ENCODE measurements at places on chromosomes 6 and 20.
A peak's percentile ranks its signal among the peaks of the same experiment; 100 is the strongest.

DNA sequence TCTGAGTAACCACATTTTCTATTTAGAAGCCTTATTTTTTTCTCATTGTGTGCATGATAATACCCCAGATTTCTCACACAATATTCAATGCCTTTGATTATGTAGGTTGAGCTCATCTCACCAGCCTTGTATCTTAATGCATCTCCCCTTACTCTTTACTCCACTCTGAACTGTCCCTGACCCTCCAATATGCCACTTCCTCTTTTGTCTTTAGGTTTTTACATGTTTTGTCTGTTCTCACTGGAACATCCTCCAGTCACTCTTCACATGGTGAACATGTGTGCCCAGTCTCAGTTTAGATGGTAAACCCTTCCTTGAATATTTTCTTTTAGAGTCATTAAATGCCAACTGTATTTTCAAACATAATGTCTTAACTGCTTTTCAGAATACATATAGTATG, 392.9 kb upstream of the IMPG1 start:
- no peak for DNase-seq

GRCh38 chr6:80457439-80457933, 351.0 kb downstream of the BCKDHB start:
- no peak for DNase-seq

DNA sequence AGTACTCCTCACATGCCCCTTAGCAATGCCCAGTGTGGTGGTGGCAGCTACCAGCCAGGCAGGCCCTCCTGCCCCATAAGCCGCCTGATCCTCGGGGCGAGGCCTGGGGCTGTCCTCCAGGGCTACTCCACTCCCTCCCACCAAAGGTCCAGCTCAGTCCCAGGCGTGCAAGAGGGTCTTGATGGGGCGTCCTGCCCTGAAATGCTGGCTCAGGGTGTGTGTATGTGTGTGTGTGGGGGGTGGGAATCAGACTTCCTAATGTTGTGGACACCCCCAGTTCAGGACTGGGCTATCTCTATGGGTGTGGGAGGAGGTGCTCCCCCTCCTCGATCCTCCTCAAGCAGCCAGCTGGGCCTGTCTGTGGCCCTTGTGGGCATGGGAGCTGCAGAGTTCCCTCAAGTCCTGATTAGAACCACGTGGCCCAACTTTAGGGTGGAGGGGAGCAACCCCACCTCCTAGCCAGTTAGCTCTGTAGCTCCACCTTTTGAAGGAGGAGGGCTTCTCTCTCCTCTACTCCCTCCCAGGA, 7.5 kb downstream of the HSPA12B start:
- no peak for DNase-seq

DNA sequence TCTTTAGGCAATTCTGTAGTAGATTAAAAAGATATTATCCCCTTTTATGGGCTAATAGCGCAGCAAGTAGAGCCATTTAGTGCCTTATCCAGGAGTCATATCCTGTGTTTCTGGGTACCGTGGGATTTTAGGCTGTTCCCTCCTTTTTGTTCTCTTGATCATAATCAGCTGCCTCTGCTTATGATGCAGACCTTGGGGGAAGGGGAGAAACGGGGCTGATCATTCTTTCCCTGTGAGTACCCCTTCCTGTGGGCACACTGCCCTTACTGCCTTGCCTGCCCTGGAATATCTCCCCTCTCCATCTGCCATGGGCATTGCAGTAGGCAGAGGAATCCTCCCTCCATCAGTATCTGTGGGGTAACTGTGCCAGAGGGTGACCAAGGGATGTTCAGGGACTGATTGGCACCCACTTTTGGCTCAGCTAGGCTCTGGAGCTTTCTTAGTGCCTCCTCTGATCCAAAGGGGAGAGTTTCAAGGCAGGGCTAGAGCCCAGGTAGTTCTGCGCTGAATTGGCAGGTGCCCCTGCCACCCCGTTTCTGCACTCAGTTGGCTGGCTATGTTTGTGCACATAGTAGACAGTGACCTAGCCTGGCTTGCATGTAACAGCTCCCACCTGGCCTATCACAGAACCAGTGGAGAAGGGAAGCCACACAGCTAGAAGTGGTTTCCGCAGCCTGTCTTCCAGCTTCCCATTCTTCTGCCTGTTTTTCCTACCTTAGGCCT, 103.3 kb downstream of the FIG4 start:
- no peak for DNase-seq

DNA sequence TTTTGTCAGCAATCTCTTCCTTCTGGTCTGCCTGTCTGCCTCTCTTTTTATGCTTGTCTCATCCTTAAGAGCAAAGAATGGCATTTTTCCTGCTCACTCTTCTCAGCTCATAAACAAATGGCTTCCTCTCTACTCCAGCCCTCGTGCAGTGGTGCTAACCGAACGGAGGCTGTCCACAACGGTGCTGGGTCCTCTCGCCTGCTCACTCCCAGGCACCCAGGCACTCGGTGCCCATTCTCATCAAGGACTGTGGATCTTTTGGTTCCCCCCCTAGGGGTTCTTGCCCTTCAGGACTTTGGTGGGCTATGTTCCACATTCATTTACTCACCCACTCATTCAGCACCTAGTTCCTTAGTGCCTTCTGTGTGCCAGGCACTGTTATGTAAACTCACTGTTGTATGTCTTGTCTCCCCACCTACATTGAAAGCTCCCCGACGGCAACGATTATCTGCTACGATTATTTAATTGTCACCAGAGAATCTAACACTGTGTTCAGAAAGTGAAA, 113.9 kb downstream of the FYN start:
- no peak for DNase-seq

GRCh38 chr6:116218172-116218633, 35.7 kb downstream of the TSPYL4 start:
- DNase-seq, result no peak

DNA sequence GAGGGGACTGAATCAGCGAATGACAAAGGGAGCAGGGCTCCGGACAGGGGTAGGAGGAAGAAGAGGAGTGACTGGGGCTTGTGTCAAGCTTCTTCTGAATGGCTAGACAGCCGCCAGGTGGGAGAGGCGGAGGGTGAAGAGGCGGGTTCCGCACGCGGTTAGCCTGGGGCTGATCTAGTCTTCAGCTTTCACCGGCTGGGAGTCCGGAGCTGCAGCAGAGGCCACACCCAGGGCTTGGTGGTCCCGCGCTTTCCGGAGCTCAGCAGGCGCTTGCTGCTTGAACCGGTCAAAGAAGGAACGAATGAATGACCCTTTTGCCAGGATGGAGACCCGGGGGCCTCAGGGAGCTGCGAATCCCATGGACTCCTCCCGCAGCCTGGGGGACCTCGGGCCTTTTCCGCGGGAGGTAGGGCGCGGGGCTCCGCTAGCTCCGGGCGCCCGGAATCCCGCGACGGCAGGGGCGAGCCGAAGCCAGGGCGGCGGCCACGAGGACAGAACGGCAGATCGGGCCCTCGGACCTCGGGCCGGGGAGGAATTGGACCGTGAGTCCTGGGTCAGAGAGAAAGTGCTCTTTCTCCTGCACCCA, at the start of gene C6orf141:
Gene C6orf141 (plus strand): TSS at position 177 of the 586 bp plus-strand sequence. CDS start 125 bp downstream, at position 302.
- no peak for DNase-seq

DNA sequence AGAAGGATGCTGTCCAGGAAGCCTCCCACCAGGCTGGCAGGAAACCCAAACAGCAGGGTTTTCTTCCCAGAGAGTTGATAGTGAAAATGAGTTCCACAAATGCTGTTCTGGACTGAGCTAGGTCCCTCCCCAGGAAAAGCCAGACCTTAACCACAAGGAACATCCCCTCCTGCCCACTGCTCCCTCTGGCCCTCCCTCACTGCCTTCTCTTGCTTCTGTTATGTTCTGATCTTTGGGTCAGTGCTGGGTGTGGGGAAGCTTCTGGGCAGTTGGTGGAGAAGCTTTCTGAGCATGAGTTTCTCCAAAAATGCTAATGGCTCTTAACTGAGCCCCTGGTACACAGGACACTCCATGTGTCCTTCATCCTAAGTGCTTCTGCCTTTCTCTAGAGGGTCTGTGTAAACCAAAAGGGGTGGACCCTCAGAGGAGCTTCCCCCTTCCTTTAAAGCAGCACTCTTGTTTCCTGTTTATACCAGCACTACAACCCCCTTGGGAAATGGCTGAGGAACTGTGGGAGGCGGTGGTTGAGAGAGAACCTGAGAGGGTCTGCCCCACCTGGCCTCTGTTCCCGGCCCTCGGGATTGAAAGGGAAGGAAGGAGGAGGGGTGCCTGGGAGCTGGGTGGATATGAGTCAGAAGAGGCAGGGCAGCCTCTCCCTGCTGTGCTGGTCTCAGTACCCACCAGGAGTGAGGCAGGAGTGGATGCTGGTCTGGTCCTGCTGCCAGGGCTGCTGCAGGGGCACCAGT, 42.0 kb downstream of the CDS2 start:
- DNase-seq, result no peak

- no peak for DNase-seq
Observed at GRCh38 chr6:148521158-148521557, 178.5 kb downstream of the SASH1 start.

DNA sequence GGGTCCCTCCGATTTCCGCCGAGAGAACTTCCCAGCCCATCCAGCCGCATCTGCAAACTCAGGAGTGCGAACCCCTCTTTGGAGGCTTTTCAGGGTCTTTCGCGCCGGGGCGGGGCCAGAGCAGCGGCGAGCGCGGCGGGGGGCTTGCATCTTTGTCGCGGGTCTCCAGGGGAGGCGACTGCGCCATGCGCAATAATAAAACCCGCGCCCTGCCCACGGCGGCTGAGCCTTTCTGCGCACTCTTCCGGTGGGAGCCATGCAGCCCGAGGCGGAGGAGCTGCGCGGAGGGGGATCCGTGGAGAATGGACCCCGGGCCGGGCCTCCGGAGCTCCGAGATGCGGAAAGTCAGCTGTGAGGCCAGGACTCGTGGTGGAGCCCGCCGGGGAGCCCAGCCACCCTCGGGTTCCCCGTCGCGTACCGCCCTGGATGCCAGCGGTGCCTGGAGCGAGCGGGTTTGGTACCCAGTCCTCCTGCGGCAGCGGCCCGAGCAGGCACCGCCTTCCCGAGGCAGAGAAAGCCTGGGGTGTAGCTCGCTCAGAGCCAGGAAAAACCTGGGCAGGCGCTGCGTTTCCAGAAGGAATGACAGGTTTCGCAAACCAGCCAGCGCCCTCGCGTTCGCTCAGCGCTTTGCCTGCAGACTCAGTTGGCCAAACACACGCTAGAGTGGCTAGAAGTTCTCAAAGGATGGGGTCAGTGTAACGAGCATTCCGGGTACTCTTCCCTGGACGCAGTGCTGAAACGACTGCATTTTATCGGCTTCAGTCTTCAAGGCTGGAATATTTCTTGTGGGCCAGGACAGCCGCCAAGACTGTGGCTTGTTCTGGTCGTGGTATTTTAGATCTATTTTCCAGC, 1.2 kb downstream of the AKAP12 start:
- DNase-seq, result no peak

- DNase-seq, result no peak
Observed at GRCh38 chr6:55281215-55281614, 46.1 kb upstream of the GFRAL start.

GRCh38 chr6:144725736-144726522, 440.8 kb downstream of the UTRN start:
- no peak for DNase-seq

- no peak for DNase-seq
Observed at GRCh38 chr20:25510721-25511120, 74.6 kb downstream of the NINL start.

DNA sequence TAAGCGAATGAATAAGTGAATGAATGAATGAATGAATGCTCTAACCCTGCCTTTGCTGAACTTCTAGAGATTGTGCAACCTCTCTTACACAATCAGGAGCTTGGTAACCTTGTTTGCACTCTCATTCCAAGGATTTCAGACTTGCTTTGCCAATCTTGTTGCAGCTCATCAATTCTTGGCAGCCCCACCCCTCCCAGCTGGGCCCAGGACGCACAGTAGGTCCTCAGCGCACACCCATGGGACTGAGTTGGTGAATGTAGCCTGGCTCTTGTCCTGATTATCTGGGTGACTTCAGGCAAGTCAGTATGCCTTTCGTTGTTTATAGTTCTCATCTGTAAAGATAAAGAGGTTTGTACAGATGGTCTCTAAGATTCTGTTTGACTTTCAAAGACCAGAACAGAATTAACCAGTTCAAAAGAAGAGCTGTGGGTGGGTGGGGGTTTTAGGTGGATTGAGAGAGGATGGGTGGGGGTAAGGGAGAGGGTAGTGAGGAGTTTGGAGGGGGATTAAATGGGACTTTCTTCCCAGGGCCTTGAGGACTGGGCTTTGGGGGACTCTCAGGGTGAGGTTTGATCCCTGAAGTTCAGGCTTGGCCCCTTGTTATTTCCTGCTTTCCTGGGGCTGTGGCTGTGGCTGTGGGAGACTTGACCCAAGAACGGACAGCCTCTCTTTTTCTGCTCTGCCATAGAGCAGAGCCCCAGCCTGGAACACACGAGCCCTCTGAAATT, 33.2 kb downstream of the VEGFA start:
- no peak for DNase-seq

DNA sequence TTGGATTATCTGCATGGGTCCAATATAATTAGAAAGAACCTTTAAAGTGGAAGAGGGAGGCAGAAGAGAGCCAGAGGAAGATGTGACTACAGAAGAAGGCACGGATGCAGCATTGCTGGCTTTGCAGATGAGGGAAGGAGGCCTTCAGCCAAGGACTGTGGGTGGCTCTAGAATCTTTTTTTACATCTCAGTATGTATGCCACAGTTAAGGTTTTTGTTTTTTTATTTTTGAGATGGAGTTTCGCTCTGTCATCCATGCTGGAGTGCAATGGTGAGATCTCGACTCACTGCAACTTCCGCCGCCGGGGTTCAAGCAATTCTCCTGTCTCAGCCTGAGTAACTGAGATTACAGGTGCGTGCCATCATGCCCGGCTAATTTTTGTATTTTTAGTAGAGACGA, 49.3 kb downstream of the MCM8 start:
- no peak for DNase-seq

- peak; percentile 11 for DNase-seq
Observed at GRCh38 chr20:33370291-33370690, 31.0 kb downstream of the CDK5RAP1 start.

- no peak for DNase-seq
Observed at GRCh38 chr6:154448448-154449096, 61.9 kb downstream of the CNKSR3 start.

DNA sequence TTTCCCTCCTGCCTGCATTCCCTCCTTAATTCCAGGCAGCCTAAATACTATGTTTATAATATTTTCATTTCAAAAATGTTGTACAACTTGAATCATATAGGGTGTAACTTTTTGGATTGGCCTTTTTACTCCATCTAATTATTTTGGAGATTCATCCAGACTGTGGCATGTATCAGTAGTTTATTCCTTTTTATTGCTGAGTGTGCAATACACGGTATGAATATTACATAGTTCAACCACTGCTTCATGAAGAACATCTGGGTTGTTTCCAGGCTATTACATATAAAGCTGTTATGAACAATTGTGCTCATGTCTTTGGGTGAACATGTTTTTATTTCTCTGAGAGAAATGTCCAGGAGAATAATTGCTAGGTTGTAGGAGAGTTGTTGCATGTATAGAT, 253.5 kb upstream of the SLC35B3 start:
- DNase-seq, result no peak

DNA sequence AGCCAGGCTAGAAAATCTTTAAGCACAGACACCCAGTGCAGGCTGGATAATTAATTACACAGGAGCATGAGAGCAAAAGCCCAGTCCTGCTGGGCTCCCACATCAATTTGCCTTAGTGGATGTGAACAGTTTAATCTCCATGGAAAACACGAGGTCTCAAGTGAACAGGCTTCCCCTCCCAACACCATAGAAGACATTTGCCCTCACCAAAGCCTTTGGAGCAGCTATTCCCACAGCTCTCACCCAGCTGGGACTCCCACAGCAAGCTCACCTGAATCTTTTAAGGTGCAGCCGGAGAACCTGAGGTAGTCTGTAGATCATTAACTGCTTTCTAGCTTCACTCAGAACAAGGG, 12.0 kb downstream of the TOMM6 start:
- DNase-seq, result no peak

GRCh38 chr20:24694157-24694726, 224.8 kb downstream of the SYNDIG1 start:
- no peak for DNase-seq

- DNase-seq, result no peak
Observed at GRCh38 chr6:148413321-148414091, 70.9 kb downstream of the SASH1 start.

Data from stimulated activated CD8-positive, alpha-beta memory T cell treated with anti-CD3 and anti-CD28 coated beads, Interleukin-15, amount 100 ng/mL, for 4 hours (primary cell).